ENCODE measurements at places on chromosomes 2 and 18. TPM values are rescaled to one million over a fixed set of nuclear protein-coding genes. Genes with fewer than 3 reads are reported as not detected.

- H3K27ac ChIP-seq: no peak overlapping the region
- DNase-seq: no peak
- H3K4me3 ChIP-seq: no peak overlapping the region
- no peaks in the 10 kb centered on the region for H3K27me3 ChIP-seq
Observed at GRCh38 chr2:63034526-63034925, 16.1 kb upstream of the OTX1 start.

GRCh38 chr2:74767618-74768017 lies 66.3 kb upstream of the HK2 start:
- H3K4me1 ChIP-seq: peaks cover 24% of the 10 kb centered on the region
- no peaks in the 10 kb centered on the region for H3K36me3 ChIP-seq
- no peaks in the 10 kb centered on the region for H3K27me3 ChIP-seq
- peak overlapping the region; percentile 23 for H3K4me3 ChIP-seq
- H3K27ac ChIP-seq: no peak overlapping the region

Gene EMILIN1
- total RNA-seq: 60.7 TPM

GRCh38 chr2:181818058-181818680 lies 73.4 kb upstream of the ITPRID2 start:
- H3K4me1 ChIP-seq: peaks cover 20% of the 10 kb centered on the region
- no peaks in the 10 kb centered on the region for H3K36me3 ChIP-seq
- H3K27me3 ChIP-seq: no peaks in the 10 kb centered on the region
- H3K4me3 ChIP-seq: no peak overlapping the region

DNA sequence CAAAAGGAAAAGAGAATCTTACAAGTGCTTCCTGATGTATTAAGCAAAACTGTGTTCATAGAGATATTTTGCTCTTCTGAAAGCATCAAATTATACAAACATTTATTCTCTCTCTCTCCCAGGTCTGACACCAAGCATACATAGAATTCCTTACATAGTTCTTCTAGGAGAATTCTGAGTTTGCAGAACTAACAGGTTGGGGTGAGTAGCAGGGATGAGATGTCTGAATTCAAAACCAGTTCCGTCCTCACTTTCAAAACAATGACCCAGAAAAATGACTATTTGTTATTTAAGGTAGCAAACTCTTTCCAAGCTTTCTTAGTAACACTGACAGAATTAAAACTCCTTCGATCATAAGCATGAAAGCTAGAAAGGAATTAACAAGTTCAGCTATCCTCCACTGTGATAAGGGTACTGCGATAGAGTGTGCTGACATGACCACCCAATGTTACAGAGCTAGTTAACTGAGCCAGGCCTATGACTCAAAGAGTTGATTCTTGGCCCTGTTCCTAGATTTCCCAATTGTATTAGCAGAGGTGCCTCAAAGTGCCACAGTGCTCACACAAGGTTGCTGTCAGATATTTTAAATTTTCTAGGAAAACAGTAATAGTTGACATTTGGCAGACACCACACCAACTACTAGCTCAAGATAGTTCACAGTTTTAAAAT lies 85.8 kb upstream of the SETBP1 start:
- H3K36me3 ChIP-seq: no peaks in the 10 kb centered on the region
- no peak overlapping the region for H3K27ac ChIP-seq
- H3K4me3 ChIP-seq: no peak overlapping the region

- peak overlapping the region; percentile 23 for H3K4me3 ChIP-seq
- no peak for DNase-seq
- H3K4me1 ChIP-seq: peaks cover 39% of the 10 kb centered on the region
Observed at GRCh38 chr2:235864733-235865515, 303.3 kb downstream of the GBX2 start.

DNA sequence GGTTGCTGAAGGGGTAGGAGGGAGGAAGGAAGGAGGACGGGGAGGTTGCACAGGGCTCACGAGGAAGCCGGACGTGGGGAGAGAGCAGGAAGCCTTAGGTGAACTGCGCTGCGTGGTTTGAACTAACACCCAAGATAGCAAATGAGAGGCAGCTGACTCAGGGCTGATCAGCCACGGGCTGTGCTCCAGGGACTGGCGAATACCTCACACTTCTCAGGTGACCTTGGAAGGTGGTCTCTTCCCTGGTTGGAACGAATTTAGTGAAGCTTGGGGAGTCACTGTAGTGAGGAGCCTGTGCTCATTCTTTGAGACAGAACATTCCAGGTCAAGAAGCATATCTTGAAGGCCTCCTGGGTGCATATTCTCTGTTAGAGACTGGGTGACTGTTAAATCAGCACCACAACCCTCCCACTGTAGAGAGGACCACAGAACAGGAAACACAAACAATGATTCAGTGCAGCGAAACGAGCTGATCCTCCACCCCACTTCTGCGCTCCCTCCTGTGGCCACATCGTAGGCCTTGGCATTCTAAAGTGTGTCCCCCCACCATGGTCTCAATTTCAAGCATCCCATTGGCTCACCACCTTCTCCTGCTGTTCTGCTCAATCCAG lies 33.8 kb downstream of the TOGARAM2 start:
- H3K36me3 ChIP-seq: no peaks in the 10 kb centered on the region
- peaks cover 32% of the 10 kb centered on the region for H3K4me1 ChIP-seq
- DNase-seq: no peak
- H3K27me3 ChIP-seq: peaks cover 13% of the 10 kb centered on the region

- no peak overlapping the region for H3K4me3 ChIP-seq
- H3K27ac ChIP-seq: no peak overlapping the region
- no peaks in the 10 kb centered on the region for H3K27me3 ChIP-seq
- no peak for DNase-seq
- H3K36me3 ChIP-seq: peaks cover 4% of the 10 kb centered on the region
Observed at GRCh38 chr2:96239091-96239490, 26.7 kb downstream of the TMEM127 start.

Gene CCDC150
- total RNA-seq: 32.5 TPM

- H3K36me3 ChIP-seq: no peaks in the 10 kb centered on the region
- no peak overlapping the region for H3K27ac ChIP-seq
- H3K27me3 ChIP-seq: peaks cover 19% of the 10 kb centered on the region
- DNase-seq: no peak
- H3K4me3 ChIP-seq: no peak overlapping the region
- no peaks in the 10 kb centered on the region for H3K4me1 ChIP-seq
Observed at GRCh38 chr18:48529796-48530195, 9.0 kb upstream of the CTIF start.

DNA sequence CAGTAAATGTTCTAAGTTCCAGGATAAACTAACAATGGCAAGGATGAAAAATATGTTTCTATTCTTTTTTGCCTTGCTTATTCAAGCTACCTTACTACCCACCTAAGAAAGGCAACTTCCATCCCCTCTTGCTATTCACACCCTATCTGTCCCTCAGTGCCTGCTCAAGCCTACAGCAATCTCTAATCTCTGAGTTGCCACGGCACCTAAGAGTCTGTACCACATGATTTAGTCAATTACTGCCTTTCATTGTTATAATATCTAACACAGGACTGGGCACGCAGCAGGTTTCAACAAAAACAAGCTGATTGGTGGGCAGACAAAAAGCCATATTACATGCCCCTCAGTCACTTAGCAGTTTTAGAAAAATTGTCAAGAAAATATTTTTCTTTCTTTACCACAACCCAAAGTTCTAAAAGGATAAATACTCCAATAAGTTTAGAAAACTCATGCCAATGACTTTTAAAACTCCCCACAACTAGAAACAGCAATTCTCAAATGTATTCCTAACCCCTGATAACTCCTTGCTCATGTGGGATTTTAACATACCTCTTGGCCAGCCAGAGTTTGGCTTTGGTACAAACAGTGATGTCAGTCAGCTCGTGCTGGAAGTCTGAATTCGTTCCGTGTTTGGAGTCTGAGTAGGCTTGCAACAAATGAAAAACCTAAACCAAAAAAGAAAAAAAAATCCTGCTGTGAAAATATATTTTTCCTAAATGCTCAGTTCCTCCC lies 117.3 kb upstream of the ZFP36L2 start:
- H3K4me1 ChIP-seq: peaks cover 75% of the 10 kb centered on the region
- peak overlapping the region; percentile 32 for H3K4me3 ChIP-seq
- H3K36me3 ChIP-seq: peaks cover 15% of the 10 kb centered on the region
- no peaks in the 10 kb centered on the region for H3K27me3 ChIP-seq
- H3K27ac ChIP-seq: peak overlapping the region; percentile 90
- no peak for DNase-seq

Gene MC5R
- not detected for total RNA-seq

Gene CERKL
- 2.9 TPM for total RNA-seq

DNA sequence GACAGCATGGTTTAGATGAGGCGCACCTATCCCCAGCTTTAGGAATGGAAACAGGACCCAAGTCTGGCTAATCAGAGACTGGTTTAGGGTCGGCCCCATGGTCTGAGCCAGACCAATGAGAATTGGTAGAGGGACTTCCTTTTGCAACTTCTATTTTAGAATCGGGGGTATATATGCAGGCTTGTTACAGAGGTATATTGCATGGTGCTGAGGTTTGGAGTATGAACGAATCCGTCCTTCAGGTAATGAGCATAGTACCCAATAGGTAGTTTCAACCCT lies 1.5 kb upstream of the BOLA3 start:
- H3K27me3 ChIP-seq: no peaks in the 10 kb centered on the region
- no peaks in the 10 kb centered on the region for H3K36me3 ChIP-seq
- peaks cover 8% of the 10 kb centered on the region for H3K4me1 ChIP-seq
- no peak overlapping the region for H3K27ac ChIP-seq
- DNase-seq: no peak
- H3K4me3 ChIP-seq: no peak overlapping the region

Gene UGT1A5
- not detected for total RNA-seq

DNA sequence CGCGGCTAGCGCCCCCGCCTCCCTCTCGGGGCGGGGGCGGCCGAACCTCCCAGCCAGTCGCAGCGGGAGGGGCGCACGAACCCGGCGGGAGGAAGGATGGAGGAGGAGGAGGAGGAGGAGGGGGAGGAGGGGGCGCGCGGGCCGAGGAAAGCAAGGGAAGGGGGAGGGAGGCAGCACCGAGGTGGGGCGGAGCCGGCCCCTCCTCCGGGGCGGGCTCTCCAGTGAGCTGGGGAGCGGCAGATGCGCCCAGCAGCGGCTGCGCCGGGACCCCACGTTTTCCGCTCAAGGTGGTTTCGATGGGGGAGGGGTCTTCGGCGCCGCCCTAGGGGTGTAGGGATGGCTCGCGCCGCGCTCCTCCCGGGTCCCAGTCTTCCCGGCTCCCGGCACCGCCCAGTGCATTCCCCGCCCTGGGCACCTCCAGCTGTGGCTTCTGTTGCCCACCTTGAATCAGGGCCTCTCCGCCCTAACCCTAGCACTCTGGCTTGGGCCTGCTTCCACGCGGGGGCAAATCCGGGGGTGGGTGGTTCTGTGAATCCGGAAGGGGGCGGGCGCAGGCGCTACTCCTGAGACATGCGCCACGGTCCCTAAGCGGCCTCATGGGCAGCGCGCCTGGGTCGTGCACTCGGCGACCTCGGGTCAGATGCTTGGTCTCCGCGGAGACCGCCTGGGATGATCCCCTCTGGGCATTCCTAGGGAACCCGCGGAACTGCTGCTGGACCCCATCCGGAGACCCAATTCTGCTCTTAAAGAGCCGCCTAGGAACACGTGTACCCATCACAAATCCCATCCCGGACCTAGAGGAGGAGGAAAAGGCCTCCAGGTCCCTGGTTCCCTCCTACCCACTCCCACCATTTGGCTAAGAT lies at the start of gene FBXO41:
Gene FBXO41, minus strand, starts transcription at position 183 of the 863 bp plus-strand sequence. CDS start 14,848 bp downstream, outside the sequence.
- H3K27ac ChIP-seq: peak within 1 kb of the TSS; percentile 32
- no peaks in the 10 kb centered on the region for H3K4me1 ChIP-seq
- peak within 1 kb of the TSS; percentile 88 for H3K4me3 ChIP-seq
- peaks cover 58% of the 10 kb centered on the region for H3K27me3 ChIP-seq

- H3K4me1 ChIP-seq: no peaks in the 10 kb centered on the region
- H3K36me3 ChIP-seq: peaks cover 12% of the 10 kb centered on the region
- no peak overlapping the region for H3K27ac ChIP-seq
- DNase-seq: no peak
- H3K27me3 ChIP-seq: no peaks in the 10 kb centered on the region
- H3K4me3 ChIP-seq: no peak overlapping the region
Observed at GRCh38 chr2:3222636-3223035, 155.0 kb downstream of the EIPR1 start.

DNA sequence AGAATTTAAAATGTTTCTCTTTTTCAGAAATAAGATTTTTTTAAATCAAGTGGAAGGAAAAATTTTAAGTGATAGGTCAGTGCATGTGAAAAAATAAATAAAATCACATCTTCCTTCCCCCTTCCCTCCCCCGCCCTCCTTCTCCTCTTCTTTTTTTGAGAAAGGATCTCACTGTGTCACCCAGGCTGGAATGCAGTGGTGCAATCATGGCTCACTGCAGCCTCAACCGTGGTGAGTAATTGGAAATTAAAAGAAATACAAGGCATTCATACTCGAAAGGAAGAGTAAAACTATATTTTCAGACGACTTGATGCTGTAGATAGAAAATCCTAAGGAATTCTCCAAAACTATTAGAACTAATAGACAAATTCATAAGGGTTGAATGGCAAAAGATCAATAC lies 16.9 kb upstream of the CRACDL start:
- DNase-seq: no peak
- H3K27ac ChIP-seq: no peak overlapping the region
- H3K4me3 ChIP-seq: no peak overlapping the region

Gene SERPINB7
- total RNA-seq: 78.2 TPM

Gene RAD51AP2
- 0.12 TPM for total RNA-seq

GRCh38 chr2:86078774-86079545 lies 26.7 kb downstream of the POLR1A start:
- no peaks in the 10 kb centered on the region for H3K27me3 ChIP-seq
- no peak for DNase-seq
- peaks cover 9% of the 10 kb centered on the region for H3K36me3 ChIP-seq
- H3K4me3 ChIP-seq: no peak overlapping the region
- H3K27ac ChIP-seq: no peak overlapping the region
- H3K4me1 ChIP-seq: no peaks in the 10 kb centered on the region

DNA sequence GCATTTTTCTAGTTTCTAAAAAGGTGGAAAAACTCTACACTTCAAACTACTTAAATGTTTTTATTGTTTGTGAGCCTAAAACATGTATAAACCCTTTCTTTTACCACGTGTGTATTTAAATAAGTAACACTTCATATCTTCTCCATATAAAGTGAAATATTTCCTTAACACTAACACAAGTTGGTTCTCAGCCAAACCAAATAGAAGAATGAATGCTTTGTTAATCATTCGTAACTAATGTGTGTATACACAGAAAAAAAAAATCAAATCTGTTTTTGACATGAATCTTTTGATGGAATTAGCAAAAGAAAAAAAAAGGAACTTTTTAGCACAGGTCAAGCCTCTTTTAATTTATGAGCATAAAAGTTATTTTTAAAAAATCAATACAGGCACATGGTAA lies 89.3 kb downstream of the EHBP1 start:
- H3K36me3 ChIP-seq: peaks cover 3% of the 10 kb centered on the region
- DNase-seq: no peak
- peaks cover 5% of the 10 kb centered on the region for H3K4me1 ChIP-seq
- no peaks in the 10 kb centered on the region for H3K27me3 ChIP-seq

DNA sequence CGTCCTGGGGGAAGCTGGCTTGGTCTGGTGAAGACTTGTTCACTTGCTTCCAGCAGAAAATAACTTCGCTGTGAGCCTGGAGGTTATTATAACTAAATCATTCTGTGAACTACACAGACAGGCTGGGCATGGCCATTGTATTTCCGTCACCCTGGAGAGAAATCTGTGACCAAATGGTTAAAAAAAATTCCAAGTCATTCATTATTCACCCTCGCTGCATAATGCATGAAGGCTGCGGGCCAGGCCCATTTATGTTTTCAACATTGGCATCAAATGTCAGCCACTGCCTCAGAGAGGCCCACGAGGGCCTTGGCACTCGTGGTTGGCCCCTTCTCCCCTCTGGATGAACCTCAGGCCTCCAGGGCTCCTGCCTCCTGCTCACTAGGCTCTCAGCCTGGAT lies 57.7 kb downstream of the RRM2 start:
- no peaks in the 10 kb centered on the region for H3K27me3 ChIP-seq
- H3K4me1 ChIP-seq: peaks cover 5% of the 10 kb centered on the region
- no peak for DNase-seq
- H3K36me3 ChIP-seq: no peaks in the 10 kb centered on the region
- H3K4me3 ChIP-seq: no peak overlapping the region
- no peak overlapping the region for H3K27ac ChIP-seq

Gene TRIM43
- not detected for total RNA-seq

Measured in type B pancreatic cell (in vitro differentiated cells).